Activated CD4-positive, alpha-beta T cell treated with anti-CD3 and anti-CD28 coated beads for 36 hours (primary cell): ENCODE measurements at places on chromosomes 11 and 22. TPM values are rescaled to one million over a fixed set of nuclear protein-coding genes. Genes with fewer than 3 reads are reported as not detected.

The CNGA4 gene
- 0.21 TPM for total RNA-seq

DNA sequence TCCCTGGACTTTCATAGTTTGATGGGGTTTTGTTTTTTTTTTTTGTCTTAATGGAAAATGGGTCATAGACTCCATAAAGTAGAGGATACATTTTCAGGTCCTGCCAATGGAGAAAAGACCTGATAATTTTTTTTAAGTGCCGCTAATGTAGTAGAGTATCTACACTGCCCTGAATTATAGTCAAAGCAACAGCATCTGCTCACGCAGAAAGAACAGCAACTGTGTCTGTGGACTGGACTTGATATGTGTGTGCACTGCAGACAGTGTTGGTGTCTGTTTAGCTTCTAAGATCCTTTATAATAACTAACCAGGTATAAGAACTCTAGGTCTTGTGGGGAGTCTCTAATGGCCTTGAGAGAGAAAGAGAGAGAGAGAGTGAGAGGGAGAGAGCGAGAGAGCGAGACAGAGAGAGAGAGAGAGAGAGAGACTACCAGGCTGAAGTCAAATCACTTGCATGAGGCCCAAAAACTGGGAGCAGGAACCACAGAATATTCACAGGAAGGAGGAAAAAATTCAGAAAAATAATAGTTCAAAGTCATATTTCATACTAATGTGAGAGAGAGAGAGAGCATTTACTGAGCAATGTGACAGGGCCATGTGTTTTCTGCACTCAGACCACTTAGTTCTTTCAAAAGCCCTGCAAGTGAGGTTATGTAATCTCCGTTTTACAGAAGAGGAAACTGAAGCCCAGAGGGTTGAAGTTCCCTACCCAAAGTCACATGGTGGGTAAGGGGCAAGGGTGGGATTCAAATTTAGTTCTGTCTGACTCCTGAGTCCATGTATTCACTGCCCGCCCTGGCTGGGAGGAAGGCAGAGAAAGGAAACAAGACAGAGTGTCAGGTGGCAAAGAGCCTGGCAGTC is 8.6 kb upstream of the MIAT start:
- no peak overlapping the region for H3K4me3 ChIP-seq
- peaks cover 52% of the 10 kb centered on the region for H3K4me1 ChIP-seq
- no peak for DNase-seq
- H3K27me3 ChIP-seq = peaks cover 12% of the 10 kb centered on the region
- no peak overlapping the region for H3K27ac ChIP-seq

GRCh38 chr11:122676638-122677037 is 21.1 kb downstream of the UBASH3B start:
- H3K4me3 ChIP-seq = no peak overlapping the region
- no peaks in the 10 kb centered on the region for H3K27me3 ChIP-seq
- H3K4me1 ChIP-seq = peaks cover 60% of the 10 kb centered on the region
- peaks cover 5% of the 10 kb centered on the region for H3K36me3 ChIP-seq
- H3K27ac ChIP-seq = peak overlapping the region; percentile 40

- DNase-seq = no peak
- no peak overlapping the region for H3K27ac ChIP-seq
- H3K27me3 ChIP-seq = peaks cover 11% of the 10 kb centered on the region
- no peaks in the 10 kb centered on the region for H3K4me1 ChIP-seq
- no peaks in the 10 kb centered on the region for H3K36me3 ChIP-seq
Measured at GRCh38 chr11:19597876-19598275, 114.8 kb upstream of the NAV2 start.

DNA sequence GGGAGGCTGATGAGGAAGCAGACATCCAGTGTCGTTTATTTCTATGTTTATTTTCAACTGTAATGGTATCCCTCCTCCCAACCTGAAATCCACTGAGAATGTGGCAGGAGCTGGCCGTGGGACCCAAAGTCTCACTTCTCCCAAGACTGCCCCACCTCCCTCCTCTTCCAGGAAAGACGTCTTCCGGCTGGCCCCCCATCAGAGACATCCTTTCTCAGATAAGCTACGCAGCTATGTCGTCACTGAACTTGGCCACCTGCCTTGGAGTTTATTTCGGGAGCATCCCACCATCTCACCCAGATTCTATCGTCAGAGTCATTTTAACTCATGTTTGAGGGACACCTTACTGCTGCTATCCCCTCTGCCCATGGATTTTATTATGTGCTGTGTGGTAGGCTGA is 13.9 kb downstream of the TMEM184B start:
- no peak overlapping the region for H3K27ac ChIP-seq
- no peak overlapping the region for H3K4me3 ChIP-seq
- H3K27me3 ChIP-seq = no peaks in the 10 kb centered on the region
- H3K4me1 ChIP-seq = peaks cover 19% of the 10 kb centered on the region
- DNase-seq = no peak

DNA sequence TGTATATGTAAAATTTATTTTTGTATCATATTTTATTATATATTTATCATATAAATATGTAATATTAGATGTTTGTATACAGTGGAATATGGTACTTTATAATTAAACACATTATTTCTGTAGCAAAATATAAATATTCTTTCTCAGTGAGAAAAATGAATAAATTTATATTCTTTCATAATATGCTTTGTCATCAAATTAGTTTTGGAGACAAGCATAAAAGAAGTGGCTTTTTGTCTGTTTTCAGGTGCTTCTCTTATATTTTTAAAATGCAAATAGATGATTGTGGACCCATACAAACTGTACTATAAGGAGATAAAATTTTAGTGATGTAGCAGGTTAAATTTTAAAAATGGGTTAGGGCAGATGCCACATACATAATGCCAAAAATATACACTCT is 222.4 kb upstream of the CNTN5 start:
- no peak overlapping the region for H3K4me3 ChIP-seq
- H3K4me1 ChIP-seq = no peaks in the 10 kb centered on the region
- H3K36me3 ChIP-seq = no peaks in the 10 kb centered on the region
- no peak for DNase-seq
- H3K27me3 ChIP-seq = no peaks in the 10 kb centered on the region
- no peak overlapping the region for H3K27ac ChIP-seq

The AMBRA1 gene
- 26.4 TPM for total RNA-seq

- H3K4me1 ChIP-seq = no peaks in the 10 kb centered on the region
- no peak overlapping the region for H3K4me3 ChIP-seq
- no peaks in the 10 kb centered on the region for H3K36me3 ChIP-seq
- H3K27me3 ChIP-seq = peaks cover 17% of the 10 kb centered on the region
- DNase-seq = peak; percentile 75
Measured at GRCh38 chr11:117597071-117597470, 199.9 kb downstream of the DSCAML1 start.

DNA sequence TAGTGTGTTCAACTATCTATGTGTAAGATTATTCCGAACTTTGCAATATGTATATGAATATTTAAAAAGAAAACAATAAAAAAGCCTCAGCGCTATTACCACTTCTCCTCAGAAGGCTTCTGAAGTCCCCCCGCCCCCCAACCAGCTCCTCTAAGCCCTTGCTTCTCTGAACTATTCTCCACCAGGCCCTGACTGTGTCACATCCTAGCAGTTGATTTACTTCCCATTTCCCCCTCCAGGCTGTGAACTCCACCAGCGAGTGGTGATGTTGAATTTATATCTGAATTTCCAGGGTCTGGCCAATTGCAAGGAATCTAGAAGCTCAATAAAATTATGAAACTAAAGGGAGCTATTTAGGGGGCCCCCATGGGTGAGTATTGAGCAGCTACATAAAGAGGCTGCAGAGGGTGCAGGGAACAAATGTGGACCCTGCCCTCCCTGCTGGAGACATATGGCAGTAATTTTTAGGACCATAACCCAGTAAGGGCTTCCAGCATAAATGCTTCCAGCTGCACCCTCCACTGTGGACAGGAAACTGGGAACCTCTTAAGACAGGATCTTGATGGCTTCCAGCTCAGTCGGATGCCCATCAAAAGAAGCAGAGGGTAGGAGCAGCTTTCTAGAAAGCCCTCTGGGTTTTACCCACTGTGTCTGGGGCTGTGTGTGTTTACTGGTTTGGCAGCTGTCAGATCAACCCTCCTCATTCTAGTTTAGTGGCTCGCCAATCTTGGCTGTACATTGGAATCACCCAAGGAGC is 81.4 kb downstream of the TIMP3 start:
- peaks cover 14% of the 10 kb centered on the region for H3K4me1 ChIP-seq
- peaks cover 2% of the 10 kb centered on the region for H3K36me3 ChIP-seq
- no peak for DNase-seq
- H3K27ac ChIP-seq = no peak overlapping the region
- no peak overlapping the region for H3K4me3 ChIP-seq
